ENCODE measurements at places on chromosomes 2 and 18.

GRCh38 chr18:58544616-58545337 lies 84.1 kb downstream of the ALPK2 start:
- no peak for DNase-seq

GRCh38 chr2:61193670-61194561 lies 31.9 kb downstream of the C2orf74 start:
- no peak for DNase-seq

- no peak for DNase-seq
Observed at GRCh38 chr2:30772021-30772705, 35.1 kb downstream of the CAPN13 start.

DNA sequence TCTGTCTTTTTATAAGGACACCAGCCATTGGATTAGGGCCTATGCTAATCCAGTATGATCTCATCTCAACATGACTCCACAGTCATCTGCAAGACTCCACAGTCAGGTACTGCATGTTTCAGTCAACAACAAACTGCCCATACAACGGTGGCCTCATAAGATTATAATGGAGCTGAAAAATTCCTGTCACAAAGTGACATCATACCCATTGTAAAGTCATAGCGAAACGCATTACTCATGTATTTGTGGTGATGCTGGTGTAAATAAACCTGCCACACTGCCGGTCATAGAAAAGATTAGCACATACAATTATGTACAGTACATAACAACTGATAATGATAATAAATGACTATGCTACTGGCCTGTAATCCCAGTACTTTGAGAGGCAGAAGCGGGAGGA lies 102.2 kb downstream of the TEX51 start:
- DNase-seq: no peak

- DNase-seq: no peak
Observed at GRCh38 chr2:55901322-55901721, 22.3 kb downstream of the EFEMP1 start.

DNA sequence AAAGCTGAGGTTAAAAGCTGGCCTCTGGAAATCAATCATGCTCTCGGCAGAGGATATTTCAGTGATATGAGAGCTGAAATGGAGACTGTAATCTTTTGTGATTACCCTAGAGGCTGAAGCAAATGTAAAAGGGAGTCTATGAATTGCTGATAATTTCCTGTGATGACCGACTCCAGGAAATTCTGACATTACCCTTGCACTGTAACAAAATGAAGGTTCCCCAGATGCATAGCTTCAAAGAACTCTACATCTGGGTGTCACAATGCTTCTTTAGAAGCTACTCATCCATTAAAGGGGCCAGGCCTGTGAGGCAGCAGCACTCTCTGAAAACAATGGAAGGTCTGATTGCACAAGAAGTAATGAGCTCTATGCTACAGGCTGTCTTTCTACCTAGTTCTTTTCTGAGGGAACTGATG lies 268.2 kb upstream of the SESTD1 start:
- no peak for DNase-seq

DNA sequence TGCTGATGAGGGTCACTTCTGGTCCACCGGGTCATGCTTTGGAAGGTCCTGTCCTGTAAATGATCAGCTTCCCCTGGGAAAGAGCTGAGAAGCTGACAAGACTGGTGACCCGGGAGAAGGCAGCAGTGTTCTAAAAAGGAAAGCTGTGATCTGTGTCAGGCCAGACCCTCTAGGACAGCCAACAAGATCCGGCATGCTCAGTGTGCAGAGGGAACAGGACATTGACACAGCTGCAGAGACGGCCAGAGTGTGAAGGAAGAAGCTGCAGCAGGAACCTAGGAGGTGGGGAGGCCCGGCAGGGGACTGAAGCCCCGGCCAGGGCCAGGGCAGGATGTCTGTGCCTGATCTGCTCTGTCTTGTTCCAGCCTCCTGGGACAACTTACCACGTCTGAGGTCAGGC lies 372.7 kb upstream of the ID2 start:
- no peak for DNase-seq

Measured in NCI-H524 (cell line).